NCI-H1105 treated with DMSO at 0.1 percent for 48 hours (cell line): ENCODE measurements at places on chromosomes 2 and 18.

DNA sequence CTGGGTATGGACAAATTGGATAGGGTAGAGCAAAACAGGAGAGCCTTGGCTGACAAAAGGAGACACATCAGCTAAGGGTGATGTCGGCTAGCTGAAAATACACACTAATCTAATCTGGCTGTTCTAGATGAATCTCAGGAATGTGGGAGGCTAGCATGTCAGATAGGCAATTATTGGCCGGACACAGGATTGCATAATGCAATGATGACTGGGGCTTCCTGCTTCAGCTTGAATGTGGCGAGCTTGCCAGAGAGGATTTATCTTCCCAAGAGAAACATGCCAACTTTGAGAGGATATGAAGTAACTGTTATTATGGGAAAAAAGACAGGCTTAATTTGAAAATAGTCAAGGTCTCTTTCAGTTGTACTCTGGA, 102.4 kb downstream of the TRIB2 start:
- DNase-seq = no peak

GRCh38 chr2:66576561-66577320, 141.8 kb downstream of the MEIS1 start:
- DNase-seq = no peak

DNA sequence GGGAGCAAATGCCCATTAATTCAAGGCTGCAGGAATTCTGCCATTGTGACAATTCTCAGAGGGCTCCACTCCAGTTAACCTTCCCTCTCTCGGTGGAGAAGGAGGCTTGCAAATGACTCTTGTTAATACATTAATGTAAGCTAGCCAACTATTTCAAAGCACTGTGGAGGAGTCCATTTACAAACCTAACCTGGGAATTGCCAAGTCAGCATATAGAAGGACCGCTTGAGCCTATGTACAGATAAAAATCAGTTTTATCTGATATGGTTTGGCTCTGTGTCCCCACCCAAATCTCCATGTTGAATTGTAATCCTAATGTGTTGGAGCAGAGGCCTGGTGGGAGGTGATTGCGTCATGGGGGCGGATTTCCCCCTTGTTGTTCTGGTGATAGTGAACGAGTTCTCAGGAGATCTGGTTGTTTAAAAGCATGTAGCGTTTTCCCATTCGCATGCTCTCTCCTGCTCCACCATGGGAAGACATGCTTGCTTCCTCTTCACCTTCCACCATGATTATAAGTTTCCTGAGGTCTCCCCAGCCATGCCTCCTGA, 366.7 kb downstream of the LRATD1 start:
- DNase-seq = no peak

DNA sequence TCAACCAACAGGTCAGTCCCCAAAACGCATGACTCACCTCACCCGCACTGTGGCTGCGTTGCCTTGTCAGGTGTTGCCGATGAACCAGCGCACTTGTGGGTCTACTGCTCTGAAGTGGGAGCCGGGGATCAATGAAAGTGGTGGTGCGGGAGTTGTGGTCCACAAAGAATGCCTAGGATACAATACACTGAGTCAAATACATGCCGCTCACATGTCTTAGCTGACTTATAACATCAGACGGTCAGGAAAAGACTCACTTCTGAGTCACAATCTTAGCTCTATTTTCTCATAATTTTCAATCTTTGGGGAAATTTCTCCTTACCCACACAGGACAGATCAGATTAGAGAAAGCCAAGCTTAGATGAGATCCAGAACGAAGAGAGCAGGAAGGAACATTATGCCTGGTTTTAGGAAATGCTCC, 107.1 kb upstream of the STK17B start:
- no peak for DNase-seq

DNA sequence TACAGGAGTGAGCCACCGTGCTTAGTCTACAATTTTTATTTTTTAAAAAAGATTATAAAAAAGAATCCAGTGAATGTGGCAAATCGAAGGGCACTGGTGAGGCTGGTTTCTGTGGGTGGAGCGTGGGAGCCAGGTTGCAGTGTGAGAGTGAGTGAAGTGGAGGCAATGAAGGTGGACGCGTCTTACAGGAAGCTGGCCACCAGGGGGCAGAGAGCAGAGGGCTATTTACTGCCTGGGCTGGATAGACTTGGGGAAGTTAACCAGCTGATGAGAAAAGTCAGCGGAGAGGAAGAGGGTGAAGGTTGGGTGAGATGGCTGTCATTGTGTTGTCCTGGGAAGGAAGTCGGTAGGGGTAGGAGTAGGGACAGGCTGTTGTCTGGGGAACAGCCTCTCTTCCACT, 6.8 kb downstream of the SCTR start:
- peak; percentile 13 for DNase-seq

DNA sequence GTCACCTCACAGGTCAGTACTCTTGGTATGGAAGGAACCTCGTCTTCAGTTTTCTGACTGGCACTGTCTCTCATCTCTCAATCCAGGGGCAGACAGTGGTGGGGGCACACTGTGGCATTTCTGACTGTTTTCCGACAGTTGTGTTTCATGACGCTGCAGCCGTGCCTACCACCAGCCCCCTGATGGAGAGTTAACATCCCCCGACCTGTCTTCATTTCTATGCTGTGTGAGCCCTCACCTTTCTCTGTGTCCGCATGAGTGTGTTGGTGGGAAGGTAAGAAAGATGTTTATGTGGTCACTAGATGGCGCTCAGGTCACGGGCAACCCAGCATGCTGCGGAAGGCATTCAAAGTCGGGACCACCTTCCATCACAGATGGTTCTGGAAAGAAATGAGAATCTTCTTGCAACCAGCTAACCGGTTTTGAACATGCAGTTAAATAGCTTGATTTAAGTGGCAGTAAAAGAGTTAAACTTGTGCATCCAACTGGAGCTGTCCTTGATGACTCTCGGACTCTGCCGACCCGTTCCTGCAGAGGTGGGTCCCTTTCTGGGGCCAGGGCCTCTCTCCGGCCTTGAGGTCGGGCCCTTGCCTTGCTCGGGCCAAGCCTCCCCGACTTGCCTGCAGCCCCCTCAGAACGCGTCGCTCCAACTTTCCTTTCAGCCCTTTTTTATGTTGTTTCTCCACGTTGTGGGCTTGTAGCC, 92.4 kb downstream of the DYSF start:
- DNase-seq = peak; percentile 69

- no peak for DNase-seq
Measured at GRCh38 chr2:65979446-65979845, 455.5 kb upstream of the MEIS1 start.

DNA sequence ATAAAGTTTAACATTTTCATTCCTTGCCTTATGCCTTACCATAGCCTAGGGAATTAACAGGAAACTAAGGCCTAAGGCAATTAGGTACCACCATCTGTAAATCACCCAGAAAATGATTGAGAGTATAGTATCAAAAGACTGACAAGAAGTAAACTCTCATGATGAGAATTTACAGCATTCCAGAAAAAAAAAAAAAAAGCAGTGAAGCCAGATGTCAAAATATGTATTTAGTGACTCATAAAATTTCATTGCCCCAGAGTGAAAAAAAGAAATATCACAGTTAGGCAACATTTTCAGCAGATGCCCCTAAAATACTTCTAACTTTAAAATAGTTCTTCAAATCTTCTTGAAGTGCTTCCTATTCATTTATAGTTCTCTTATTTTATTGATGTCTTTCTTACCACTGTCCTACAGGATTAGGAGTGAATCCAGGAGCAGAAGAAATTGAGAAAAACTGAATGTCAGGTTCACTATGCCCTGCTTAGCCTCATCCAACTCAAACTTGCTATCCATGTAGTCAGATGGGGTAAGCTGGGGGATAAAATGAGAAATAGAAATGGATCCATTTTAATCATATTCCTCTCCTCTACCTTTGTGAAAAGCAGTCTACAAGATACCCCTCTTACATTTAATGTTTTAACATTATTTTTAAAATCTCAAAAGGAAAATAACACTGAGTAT, 57.3 kb upstream of the TANK start:
- no peak for DNase-seq

- DNase-seq = no peak
Measured at GRCh38 chr18:26458526-26459232, 89.7 kb downstream of the KCTD1 start.

- DNase-seq = no peak
Measured at GRCh38 chr18:58004317-58004716, 39.7 kb upstream of the NEDD4L start.

- no peak for DNase-seq
Measured at GRCh38 chr2:16881122-16881521, 215.5 kb upstream of the CYRIA start.

- no peak for DNase-seq
Measured at GRCh38 chr2:75709297-75709696, 1.4 kb downstream of the GCFC2 start.

- no peak for DNase-seq
Measured at GRCh38 chr2:65878011-65878340, 445.6 kb upstream of the SPRED2 start.

- peak; percentile 4 for DNase-seq
Measured at GRCh38 chr2:60872510-60872928, 8.9 kb upstream of the REL start.
